Omental fat pad (tissue), 4 donors: ENCODE measurements at places on chromosomes 7 and 10. TPM values are rescaled to one million over a fixed set of nuclear protein-coding genes. Genes with fewer than 3 reads are reported as not detected.

Gene EBF3
- 18.3 TPM for total RNA-seq

Gene VSIR
- 119 TPM for total RNA-seq

DNA sequence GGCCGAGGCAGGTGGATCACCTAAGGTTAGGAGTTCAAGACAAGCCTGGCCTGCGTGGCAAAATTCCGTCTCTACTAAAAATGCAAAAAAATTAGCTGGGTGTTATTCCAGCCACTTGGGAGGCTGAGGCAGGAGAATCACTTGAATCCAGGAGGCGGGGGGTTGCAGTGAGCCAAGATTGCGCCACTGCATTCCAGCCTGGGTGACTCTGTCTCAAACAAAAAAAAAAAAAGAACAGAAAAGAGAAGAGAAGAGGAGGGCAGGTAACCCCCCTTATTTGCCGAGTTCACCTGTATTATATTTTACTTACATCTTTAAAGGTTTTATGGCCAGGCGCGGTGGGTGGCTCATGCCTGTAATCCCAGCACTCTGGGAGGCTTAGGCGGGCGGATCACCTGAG, 91.7 kb downstream of the RNF216 start:
- no peak for DNase-seq

GRCh38 chr7:151541709-151542499, 22.2 kb upstream of the RHEB start:
- no peak for DNase-seq

DNA sequence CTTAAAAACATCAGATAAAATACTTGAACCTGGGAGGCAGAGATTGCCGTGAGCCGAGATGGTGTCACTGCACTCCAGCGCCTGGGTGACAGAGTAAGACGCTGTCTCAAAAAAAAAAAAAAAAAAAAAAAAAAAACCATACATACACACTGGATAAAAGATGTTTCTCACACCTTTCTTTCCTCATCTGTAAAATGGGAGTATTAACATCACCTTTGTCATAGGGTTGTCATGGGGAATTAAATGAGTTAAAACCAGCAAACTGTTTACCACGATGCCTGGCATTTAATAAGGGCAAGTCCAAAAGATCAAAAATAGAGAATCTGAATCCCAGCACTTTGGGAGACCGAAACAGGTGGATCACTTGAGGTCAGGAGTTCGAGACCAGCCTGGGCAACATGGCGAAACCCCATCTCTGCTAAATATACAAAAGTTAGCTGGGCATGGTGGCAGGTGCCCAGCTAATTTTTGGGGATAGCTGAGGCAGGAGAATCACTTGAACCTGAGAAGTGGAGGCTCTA, 12.9 kb downstream of the LRRC20 start:
- no peak for DNase-seq
